ENCODE measurements at places on chromosomes 4 and X. TPM values are rescaled to one million over a fixed set of nuclear protein-coding genes. Genes with fewer than 3 reads are reported as not detected.

Gene IGSF1
- total RNA-seq: not detected

DNA sequence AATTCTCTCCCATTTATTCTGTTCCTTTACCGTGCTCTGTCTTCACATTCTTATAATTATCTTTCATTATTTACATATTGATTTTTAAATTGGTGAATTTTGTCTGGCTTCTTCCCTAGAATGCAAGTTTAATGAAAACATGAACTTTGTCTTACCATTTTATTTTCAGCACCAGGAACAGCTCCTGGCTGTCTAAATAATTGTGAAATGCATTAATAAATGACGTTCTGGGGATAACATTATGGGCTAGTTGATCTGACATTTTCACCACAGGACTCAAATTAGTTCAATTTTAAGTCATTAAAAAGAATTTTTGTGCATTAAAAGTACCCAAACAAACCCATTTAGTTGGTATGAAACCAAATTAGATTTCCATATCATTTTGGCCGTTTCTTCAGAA is 97.5 kb downstream of the KCTD8 start:
- no peak for DNase-seq

DNA sequence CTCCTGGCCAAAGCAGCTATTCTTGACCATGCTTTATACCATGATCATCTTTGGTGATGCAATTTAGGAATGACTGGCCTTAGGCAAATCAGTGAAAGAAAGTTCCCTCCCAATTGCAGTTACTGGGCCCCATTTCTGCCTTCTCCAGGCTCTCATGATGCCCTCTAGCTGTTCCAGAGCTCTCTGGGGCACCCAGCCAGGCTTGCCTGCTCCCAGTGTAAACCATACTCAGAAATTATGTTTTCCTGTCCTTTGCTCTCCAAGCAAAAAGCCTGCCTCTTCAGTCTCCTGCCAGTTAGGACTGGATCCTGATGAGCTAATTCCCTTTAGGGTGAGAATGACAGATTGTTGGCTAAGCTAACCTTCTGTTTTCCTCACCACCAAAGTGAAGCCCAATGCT is 85.3 kb upstream of the RBPJ start:
- DNase-seq: no peak

- no peak for DNase-seq
Measured at GRCh38 chr4:145014365-145014764, 83.6 kb downstream of the ANAPC10 start.

DNA sequence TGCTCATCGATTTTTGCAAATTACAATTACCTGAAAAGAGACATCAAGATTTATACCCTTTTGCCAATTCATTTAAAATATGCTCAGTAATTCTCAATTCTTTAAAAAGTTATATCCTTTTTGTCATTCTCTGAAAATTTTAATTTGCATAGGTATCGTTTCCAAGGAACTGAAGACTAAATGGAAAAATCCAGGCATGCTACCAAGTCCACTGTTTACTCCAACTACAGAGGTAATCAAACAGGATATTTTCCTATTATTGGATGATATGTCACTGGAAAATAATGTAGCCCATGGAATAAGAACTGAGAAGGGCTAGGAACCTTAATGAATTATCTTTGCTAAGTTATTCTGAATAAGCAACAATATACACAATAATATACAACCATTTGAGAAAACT is 132.7 kb downstream of the THOC2 start:
- DNase-seq: no peak

Gene ARHGAP36
- total RNA-seq: not detected

- no peak for DNase-seq
Measured at GRCh38 chr4:21656832-21657231, 291.7 kb downstream of the KCNIP4 start.

- no peak for DNase-seq
Measured at GRCh38 chr4:125369098-125369497, 54.3 kb downstream of the FAT4 start.

- DNase-seq: no peak
Measured at GRCh38 chr4:17817027-17817426, 6.2 kb downstream of the NCAPG start.

Gene GJB1
- not detected for total RNA-seq

Gene NIPAL1
- 1.1 TPM for total RNA-seq

DNA sequence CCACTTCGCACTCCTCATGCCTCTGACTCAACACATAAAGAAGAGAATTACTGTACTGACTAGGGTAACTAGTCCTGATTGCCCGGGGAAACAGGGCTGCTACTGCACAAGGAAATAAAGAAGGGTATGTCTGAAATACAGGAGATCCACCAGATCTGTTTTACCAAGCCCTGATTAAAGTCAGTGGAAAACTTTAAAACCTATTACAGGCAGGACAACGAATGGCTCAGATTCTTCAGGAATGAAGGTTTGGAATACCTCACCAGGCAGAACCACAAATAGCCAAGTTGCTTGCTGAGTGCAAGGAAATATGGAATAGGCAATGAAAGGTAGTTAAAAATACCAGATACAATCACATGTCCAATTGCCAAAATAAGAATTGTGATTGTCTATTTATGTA is 17.3 kb downstream of the LAMTOR3 start:
- no peak for DNase-seq

DNA sequence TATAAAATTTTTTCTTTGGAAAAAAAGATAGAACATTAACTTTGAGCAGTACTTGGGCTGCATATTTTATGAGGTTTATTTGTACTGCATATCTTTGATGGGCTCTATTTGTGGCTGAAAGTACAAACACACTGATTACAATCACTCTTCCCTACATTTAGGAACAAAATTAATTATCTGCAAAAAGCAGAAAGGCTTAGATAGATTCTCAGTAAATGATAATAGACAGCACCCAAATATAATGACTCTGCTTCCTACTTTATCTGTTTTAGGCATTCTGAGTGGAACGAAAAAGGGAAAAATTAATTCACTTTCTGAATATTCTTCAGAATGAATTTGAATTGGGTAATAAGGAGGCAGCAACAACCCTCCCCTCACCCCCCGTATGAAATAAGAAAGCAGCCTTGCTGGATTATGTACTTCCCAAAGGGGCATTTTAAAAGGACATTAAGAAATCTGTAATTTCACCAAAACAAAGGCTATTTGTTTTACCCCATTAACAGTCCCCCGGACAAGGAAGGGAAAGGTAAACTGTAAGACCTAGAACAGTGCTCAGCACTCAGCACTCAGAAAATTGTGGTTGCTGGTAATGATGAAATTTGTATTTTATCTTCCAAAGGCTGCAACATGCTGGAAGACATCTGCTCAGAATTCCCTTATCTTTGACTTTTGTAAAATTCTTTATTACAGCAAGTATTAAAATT is 242.6 kb downstream of the GPC3 start:
- no peak for DNase-seq

DNA sequence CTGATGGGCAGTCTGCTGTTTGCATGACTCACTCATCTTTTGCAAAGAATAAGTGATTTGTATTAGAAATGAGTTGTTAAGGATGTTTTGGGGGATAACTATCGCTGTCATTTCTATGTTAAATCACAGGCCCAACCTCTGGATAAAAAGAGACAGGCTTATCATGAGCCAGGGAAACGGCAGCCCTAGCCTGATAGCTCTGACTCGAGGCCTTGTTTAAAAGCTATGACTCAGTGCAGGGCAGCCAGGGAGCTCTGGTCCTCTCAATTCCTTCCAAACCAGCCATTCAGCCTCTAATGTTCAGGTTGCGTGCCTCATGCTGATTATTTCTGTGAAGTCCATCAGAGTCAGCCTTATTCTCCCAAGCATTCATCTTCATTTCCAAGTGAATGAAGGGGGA is 305.9 kb upstream of the HAND2 start:
- DNase-seq: no peak

Gene ASB12
- 0.27 TPM for total RNA-seq

Gene TMPRSS11B
- not detected for total RNA-seq

DNA sequence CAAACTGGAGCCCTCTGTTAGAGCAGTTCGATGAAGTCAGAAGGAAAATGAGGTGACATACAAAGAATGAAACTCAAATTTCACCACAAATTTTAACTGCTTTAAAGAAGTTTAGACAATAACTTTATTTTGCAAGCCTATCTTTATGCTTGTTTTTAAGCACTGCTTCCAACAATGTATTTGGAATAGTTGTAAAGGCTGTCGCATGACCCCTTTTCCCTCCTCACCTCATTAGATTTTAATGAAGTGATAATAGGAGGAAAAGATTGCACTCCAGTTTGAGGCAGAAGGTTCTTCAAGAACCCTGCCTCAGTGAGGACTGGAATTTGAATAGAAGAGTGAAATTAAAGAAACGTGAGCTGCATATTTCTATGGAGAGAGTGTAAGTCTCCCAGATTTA is 386.1 kb upstream of the NR3C2 start:
- no peak for DNase-seq

Gene VMA21
- total RNA-seq: 41.6 TPM

GRCh38 chr4:99264927-99265326 is 25.9 kb downstream of the ADH1A start:
- no peak for DNase-seq

GRCh38 chr4:127698789-127699200 is 31.4 kb upstream of the SLC25A31 start:
- DNase-seq: no peak

- DNase-seq: no peak
Measured at GRCh38 chrX:148960060-148960459, 459.6 kb downstream of the AFF2 start.

Gene AP1AR
- total RNA-seq: 15.5 TPM

Gene NLGN3
- 0.54 TPM for total RNA-seq

- no peak for DNase-seq
Measured at GRCh38 chr4:139845453-139846093, 180.0 kb downstream of the MGST2 start.

DNA sequence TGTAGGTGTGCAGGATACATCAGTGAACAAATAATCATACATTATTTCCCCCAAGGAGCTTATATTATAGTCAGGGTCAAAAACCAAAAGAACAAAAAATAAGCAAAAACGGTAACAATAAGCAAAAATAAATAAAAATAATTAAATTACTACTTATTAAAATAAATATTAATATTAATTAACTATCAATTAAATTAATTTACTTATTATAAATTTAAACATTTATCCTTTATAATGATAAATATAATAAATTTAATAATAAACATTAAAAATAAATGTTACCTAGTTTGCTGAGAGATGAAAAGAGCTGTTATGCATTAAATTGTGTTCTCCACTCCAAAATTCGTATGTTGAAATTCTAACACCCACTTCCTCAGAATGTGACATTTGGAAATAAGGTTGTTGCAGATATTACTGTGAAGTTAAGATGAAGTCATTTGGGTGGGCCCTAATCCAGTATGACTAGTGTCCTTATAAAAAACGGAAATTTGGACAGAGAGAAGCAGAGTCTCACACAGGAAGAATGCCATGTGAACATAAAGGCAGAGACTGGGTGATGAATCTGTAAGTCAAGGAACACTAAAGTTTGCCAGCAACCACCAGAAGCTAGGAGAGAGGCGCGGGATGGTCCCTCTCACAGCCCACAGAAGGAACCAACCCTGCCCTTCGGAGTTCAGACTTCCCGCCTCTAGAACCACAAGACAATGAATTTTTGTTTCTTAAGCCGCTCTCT is 67.2 kb upstream of the IBSP start:
- no peak for DNase-seq

DNA sequence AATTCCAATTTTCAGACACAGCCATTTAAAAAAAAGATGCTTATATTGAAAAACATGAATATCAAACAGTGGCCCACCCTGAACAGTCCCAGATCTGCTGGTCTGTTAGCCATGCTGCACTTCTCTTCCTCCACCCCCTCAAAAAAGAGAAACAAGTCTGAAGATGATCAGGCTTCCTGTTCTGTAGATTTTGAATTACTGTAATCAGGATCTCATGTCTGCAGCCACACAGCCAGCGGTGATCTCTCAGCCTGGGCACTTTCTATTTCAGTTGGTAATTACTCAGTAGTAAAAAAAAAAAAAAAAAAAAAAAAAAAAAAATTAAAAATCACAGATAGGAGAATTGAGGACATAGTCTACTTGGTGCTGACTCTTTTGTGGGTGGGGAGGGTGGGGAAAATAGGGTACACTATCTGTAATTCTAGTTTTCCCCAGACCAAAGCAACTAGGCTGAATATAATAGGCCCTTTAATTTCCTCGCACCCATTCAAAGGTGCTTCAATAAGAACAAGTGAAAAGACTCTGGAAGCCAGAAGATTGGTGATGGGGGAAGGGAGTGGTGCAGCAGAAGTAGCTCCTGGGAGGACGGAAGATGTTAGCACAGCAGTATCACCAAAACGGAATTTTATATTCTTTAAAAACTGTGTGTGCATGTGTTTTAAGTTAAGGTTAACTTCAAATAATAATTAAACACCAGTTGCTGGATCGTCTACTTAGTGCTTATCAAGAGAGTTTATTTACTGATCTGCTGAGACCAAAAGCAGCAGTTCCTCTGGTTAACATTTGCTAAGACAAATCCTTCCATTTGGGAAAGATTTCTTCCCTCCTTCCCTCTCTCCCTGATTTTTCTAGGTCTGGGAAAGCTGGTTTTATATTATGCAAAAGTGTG is 47.0 kb downstream of the SPRY1 start:
- peak; percentile 78 for DNase-seq

DNA sequence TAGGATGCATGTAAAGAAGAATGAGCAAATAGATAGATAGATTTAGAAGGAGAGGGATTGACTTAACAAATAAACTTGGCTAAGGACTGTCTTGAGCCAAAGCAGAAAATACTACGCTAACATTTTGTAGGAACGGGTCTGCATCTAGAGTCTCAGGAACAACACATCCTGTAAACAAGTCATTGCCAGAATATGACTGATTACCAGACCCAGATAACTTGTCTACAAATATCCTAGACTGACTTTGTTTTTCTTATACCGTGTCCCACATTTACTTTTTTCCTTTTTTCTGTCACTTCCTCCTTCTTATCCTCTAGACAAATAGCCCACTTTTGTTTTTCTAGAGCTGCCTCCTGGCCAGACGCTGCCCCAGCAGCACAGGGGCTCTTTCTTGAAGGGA is 393.6 kb downstream of the PDGFC start:
- DNase-seq: no peak

- no peak for DNase-seq
Measured at GRCh38 chr4:16775411-16776154, 122.9 kb downstream of the LDB2 start.

Gene TAF7L
- not detected for total RNA-seq

DNA sequence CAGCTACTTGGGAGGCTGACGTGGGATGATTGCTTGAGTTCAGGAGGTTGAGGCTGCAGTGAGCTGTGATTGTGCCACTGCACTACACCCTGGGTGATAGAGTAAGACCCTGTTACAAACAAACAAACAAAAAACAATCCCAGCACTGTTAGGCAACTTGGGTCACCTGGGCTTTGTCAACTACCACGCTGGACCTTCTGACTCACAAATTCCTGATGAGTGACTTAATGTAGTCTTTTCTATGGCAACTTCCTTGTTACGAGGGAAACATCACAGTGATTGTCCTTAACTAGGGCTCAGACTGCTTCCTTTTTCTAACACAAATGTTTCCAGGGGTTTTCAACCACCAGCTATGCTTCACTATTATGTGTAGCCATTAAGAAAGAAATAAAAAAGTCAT is 128.8 kb upstream of the GPC4 start:
- DNase-seq: no peak

DNA sequence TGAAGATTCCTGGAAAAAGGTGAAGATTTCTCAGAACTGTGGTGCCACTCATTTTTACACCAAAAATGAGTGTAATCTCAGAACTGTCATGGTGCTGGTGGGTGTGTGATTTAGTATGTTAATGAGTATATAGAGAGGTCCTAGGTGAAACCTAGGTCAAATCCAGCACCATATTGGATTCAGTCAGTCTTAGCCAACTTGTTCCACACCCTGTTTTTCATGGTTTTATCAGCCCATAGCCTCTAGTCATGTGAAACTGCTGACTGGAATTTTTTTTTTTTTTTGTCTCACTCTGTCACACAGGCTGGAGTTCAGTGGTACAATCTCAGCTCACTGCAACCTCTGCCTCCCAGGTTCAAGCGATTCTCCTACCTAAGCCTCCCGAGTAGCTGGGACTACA is 58.0 kb downstream of the LAS1L start:
- no peak for DNase-seq

All from activated CD8-positive, alpha-beta T cell treated with anti-CD3 and anti-CD28 coated beads for 36 hours (primary cell).